ENCODE measurements at places on chromosomes 5 and 9.

DNA sequence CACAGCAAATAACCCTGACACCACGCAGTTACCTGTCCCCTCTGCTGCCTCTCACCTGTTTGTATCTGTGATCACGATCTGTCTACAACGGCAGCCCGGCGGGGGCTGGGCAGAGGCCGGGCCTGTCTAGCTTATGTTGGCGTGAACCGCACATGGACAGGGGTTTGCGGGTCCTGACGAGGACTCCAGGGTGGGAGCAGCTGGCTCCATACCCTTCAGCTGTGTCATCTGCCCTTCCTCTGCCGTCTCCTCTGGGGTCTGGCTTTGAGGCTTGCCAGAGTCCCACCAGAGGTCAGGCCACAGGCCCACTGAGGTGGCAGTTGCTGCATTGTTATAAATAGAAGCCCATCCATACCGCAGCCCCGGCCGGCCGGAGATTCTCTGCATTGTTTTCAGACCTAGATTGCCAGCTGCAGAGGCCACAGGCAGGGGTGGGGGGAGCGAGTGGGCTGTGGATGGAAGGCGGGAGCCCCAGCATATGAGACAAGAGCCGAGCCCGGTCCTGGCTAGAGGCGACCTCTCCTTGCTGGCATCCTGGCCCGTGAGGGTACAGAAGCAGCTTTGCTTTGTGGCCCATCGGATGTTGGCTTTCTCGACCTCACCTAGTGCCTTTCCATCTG lies 37.8 kb downstream of the FAM78A start:
- no peak overlapping the region for H3K4me3 ChIP-seq
- H3K4me1 ChIP-seq: no peaks in the 10 kb centered on the region
- H3K27me3 ChIP-seq: no peaks in the 10 kb centered on the region
- peak; percentile 60 for DNase-seq
- no peak overlapping the region for H3K27ac ChIP-seq
- 0 out of 2 replicates have a peak, but pooled peaks cover 7% of the 10 kb centered on the region for H3K36me3 ChIP-seq

DNA sequence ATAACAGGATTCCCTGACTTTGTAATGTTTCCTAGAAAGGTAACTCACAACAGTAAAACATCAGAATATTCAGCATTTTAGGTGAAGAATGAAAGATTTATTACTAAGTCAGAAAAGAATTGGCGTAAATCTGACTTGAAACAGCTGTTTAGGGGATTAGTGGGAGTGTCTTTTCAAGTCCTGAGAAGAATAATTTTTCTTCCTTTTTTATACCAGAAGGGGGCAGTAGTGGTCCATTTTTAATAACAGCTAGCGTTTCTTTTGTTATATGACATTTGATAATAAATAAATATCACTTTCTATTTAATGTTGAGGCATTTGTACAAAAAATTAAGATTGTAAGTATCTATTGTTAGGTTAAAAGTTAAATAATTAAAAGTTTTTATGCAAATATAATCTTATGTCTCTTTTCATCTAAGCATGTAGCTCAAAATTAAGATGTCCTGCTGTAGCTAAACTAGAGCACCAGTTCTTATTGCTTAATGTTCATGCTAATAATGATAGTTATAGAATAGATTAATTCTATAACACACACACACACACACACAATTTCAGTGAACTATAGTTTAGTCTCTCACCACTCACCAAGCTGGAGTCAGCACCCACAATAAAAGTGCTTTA lies 258.7 kb upstream of the ARRDC3 start:
- DNase-seq: no peak
- H3K27ac ChIP-seq: no peak overlapping the region
- H3K27me3 ChIP-seq: peaks cover 11% of the 10 kb centered on the region
- no peaks in the 10 kb centered on the region for H3K36me3 ChIP-seq
- H3K4me3 ChIP-seq: no peak overlapping the region
- no peaks in the 10 kb centered on the region for H3K4me1 ChIP-seq

DNA sequence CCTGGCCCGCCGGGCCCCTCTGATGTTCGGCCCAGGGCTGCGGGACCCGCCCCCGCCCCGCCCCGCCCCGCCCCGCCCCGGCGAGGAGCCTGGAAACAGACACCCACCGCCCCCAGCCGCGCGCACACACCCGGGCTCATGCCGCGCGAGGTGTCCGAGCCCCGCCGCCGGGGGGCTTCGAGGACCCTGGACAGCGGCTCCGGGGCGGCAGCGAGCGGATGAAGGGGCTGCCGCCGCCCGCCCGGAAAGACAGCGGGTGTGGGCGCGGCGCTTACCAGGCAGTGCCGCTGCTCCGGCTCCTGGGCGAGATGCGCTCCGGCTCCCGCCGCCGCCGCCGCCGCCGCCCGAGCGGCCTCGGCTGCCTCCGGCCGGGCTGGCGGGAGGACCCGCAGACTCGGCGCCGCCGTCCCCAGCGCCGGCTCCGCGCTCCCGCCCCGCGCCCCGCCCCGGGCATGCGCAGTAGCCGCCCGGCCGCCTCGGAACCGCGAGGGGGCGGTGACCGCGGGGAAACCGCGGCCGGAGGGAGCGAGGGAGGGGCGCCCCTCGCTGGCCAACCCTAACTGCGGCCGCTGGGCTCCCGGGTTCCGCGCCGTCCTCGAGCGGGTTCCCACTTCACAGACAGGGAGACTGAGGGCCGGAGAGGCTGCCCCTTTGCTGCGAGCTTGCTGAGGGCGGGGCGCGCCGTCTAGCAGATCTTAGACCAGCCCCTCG lies at the start of gene GPRIN1:
Gene GPRIN1, minus strand, starts transcription at position 433 of the 711 bp plus-strand sequence. CDS start 10,322 bp downstream, outside the sequence.
- no peaks in the 10 kb centered on the region for H3K36me3 ChIP-seq
- peaks cover 3% of the 10 kb centered on the region for H3K27me3 ChIP-seq
- H3K27ac ChIP-seq: peak within 1 kb of the TSS; percentile 26
- peak within 1 kb of the TSS; percentile 98 for H3K4me3 ChIP-seq

DNA sequence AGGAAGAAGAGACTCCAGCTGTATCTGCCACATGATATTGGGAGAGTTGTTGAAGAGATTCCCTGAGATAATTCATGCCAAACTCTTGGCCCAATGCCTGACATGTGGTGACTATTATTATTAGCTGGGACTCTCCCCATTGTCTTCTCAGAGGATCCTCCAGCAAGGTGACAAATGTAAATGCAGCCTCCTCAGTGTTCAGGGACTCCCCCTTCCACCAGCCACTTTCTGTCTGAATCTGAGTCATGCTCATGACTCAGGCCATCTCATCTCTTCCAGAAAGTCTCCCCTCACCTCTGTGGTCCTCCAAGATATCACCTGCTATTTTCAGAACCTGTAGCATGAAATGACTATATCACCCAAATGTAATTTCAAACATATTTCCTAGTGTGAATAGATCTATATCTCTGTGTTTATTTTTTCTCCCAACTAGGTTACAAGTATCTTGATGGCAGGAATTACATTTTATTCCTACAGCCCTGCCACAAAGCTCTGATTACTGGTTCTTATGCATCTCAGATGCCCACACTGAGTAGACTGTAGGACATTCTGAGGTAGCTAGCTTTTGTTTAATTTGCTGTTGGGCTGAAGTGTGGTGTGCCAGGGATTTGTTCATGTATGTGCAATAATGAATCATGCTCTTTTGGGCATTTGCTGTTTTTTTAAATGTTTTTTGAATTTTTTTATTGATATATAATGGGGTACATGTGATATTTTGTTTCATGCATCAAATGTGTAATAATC lies 126.6 kb upstream of the IL12B start:
- H3K4me1 ChIP-seq: no peaks in the 10 kb centered on the region
- H3K4me3 ChIP-seq: no peak overlapping the region
- no peak for DNase-seq

DNA sequence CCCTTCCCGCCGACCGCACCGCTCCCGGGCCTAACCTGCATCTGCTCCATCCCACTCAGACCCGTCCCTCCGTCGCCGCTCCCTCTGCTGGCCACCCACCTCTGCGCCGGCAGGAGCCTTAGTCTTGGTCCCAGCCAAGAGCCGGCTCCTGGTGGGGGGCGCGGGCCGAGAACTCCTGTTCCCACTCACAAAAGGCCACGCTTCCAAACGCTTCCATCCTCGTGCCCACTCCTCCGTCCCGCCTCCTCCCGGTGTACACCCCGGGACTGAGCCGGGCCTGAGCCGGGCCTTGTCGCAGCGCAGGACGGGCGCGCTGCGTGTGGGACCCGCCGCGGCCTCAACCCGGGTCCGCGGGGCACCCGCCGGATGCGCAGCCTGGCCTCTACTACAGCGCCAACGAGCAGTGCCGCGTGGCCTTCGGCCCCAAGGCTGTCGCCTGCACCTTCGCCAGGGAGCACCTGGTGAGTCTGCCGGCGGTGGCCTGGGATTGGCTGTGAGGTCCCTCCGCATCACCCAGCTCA lies 7.5 kb downstream of the ADAMTS13 start:
- no peaks in the 10 kb centered on the region for H3K27me3 ChIP-seq
- H3K27ac ChIP-seq: no peak overlapping the region

DNA sequence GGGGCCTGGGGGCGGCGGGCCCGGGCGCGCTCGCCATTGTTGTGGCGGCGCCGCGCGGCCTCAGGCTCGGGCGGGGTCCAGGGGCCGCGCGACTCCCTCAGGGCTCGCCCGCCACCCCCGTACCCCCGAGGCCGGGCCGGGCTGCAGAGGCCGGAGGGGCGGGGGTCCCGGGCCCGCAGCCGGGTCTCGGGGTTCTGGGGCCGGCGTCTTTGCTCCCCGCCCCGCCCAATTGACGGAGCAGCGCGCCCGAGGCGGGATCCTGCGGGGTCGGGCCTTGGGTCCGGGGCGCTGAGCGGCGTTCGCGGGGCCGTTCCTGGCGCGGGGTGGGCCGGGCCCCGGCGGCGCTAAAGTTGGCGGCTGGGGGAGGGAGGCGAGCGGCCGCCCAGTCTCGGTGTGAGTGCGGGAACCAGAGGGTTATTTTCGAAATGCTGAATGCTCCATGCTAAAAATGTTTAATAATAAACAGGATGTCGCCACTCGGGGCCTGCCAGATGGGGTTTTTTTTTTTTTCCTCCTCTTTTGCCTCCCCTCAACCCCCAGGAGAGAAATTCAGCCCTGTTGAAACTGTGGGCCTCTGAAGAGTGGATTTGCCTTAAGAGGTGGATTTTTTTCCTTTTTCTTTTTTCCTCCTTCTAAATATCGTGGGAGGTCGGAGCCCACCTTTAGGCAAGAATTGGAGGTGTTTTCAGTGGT lies 724 bp downstream of the PRRC2B start:
- H3K4me1 ChIP-seq: peaks cover 41% of the 10 kb centered on the region
- no peak for DNase-seq

DNA sequence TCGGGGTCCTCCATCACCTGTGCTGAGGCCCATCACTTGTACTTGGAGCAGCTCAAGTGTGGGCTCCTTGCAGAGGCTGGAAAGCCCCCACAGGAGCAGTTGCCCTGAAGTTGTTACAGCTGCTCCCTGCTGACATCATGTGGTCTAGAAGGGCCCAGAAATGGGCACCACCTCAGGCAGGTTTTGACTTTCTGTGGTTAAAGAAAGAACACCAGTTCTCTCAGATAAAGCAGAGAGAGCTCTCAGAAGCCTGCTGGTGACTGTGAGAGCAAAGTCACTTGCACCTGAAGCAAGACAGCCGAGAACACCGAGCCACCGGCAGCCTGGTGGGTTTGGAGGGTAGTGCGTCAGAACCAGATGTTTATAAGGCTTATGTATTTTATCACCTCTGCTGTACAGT lies 70.4 kb downstream of the MVB12B start:
- peaks cover 11% of the 10 kb centered on the region for H3K4me1 ChIP-seq
- no peak overlapping the region for H3K4me3 ChIP-seq
- H3K27me3 ChIP-seq: no peaks in the 10 kb centered on the region
- H3K27ac ChIP-seq: no peak overlapping the region

GRCh38 chr9:99169982-99170761 lies 51.6 kb downstream of the ALG2 start:
- no peaks in the 10 kb centered on the region for H3K4me1 ChIP-seq
- DNase-seq: no peak
- H3K27ac ChIP-seq: no peak overlapping the region
- no peaks in the 10 kb centered on the region for H3K27me3 ChIP-seq

DNA sequence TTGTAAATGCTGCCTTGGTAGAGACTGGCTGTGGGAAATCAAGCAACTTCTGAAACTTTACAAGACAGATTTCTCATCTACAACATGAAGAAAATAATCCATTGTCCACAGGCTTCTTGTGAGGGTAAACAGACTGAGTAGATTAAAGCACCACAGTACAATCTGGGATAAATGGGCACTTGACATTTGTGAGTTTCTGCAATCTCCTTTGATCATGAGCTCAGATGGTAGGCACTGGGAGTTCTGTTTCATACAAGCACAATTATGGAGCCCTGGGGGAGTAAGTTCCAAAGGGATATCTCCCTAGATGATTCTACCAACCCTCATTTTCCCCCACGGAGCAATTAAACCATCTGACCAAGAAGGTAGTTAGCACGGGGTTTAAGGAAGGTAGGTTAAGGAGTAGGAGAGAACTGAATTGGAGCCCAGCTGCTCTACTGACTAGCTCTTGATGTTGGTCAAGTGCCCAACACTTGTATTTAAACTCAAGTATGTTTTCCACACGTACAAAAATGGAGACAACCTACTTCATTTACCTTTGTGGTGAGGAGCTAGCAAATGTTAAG lies 479.5 kb upstream of the TNC start:
- H3K4me3 ChIP-seq: no peak overlapping the region
- no peak for DNase-seq
- H3K27me3 ChIP-seq: no peaks in the 10 kb centered on the region
- no peak overlapping the region for H3K27ac ChIP-seq
- H3K4me1 ChIP-seq: peaks cover 10% of the 10 kb centered on the region
- no peaks in the 10 kb centered on the region for H3K36me3 ChIP-seq

DNA sequence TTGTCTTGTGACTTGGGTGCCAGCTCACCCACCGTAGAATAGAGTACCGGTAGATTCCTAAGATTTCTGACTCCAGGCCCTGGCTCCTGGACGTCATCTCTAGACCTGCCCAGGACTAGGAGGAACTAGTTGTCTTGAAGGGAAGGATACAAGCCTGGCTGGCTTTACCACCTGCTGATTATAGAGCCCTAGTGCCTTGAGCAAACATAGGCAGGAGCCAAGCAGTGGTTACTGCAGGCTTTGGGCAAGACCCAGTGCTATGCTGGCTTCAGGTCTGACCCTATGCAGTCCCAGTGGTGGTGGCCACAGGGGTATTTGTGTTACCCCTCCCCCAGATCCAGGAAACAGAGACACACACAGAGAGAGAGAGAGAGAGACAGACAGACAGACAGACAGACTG lies 606.2 kb downstream of the PDE4D start:
- no peaks in the 10 kb centered on the region for H3K36me3 ChIP-seq
- peaks cover 8% of the 10 kb centered on the region for H3K4me1 ChIP-seq
- H3K4me3 ChIP-seq: no peak overlapping the region

GRCh38 chr9:136640171-136641111 lies 22.3 kb upstream of the EGFL7 start:
- H3K27ac ChIP-seq: no peak overlapping the region
- no peak overlapping the region for H3K4me3 ChIP-seq
- DNase-seq: no peak
- peaks cover 3% of the 10 kb centered on the region for H3K4me1 ChIP-seq
- H3K36me3 ChIP-seq: no peaks in the 10 kb centered on the region
- H3K27me3 ChIP-seq: peaks cover 3% of the 10 kb centered on the region

DNA sequence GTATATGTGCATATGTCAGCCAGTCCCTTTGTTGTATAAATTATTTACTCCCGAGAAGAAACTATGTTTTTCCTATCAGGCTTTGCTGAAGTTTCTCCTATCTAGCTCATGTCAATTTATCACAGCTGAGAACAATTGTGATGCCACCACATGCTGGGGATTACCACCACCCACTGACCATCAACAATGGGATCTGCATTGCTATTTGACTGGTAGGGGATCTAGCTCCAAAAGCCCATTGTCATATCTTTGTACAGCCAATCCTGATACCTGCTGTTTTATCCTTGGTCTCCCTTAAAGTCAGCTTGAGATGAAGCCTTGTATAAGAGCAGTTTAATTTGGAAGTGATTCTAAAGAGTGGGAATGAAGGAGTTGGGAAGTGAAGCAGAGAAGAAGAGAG lies 53.9 kb upstream of the KCNN2 start:
- H3K27ac ChIP-seq: no peak overlapping the region
- no peaks in the 10 kb centered on the region for H3K36me3 ChIP-seq
- peaks cover 17% of the 10 kb centered on the region for H3K27me3 ChIP-seq
- H3K4me3 ChIP-seq: no peak overlapping the region
- H3K4me1 ChIP-seq: no peaks in the 10 kb centered on the region
- no peak for DNase-seq

Measured in RWPE2 (cell line).